ENCODE measurements at places on chromosomes 16 and 17. TPM values are rescaled to one million over a fixed set of nuclear protein-coding genes. Genes with fewer than 3 reads are reported as not detected.

KCNH4 gene
- polyA plus RNA-seq = 0.88 TPM

ANKFN1 gene
- 0.41 TPM for polyA plus RNA-seq

KRTAP17-1 gene
- not detected for polyA plus RNA-seq

NBR1 gene
- 94.1 TPM for polyA plus RNA-seq

NACA2 gene
- polyA plus RNA-seq = not detected

SLFN12 gene
- 0.66 TPM for polyA plus RNA-seq

CPNE7 gene
- polyA plus RNA-seq = 3.7 TPM

DNAH2 gene
- polyA plus RNA-seq = 3.8 TPM

ABCA9 gene
- 0.32 TPM for polyA plus RNA-seq

IRF8 gene
- polyA plus RNA-seq = 1.6 TPM

CFDP1 gene
- polyA plus RNA-seq = 139 TPM

NOB1 gene
- 41.4 TPM for polyA plus RNA-seq

GDPD1 gene
- 11.7 TPM for polyA plus RNA-seq

SLC47A1 gene
- polyA plus RNA-seq = 1.2 TPM

ZNF771 gene
- polyA plus RNA-seq = 7.9 TPM

CDH5 gene
- polyA plus RNA-seq = 16.9 TPM

PITPNC1 gene
- polyA plus RNA-seq = 34.7 TPM

PIRT gene
- polyA plus RNA-seq = 1.6 TPM

KRTAP1-5 gene
- not detected for polyA plus RNA-seq

HID1 gene
- polyA plus RNA-seq = 93.8 TPM

CRHR1 gene
- polyA plus RNA-seq = 4.1 TPM

SMIM5 gene
- polyA plus RNA-seq = 2.2 TPM

GUCY2D gene
- not detected for polyA plus RNA-seq

PMFBP1 gene
- 0.41 TPM for polyA plus RNA-seq

CORO7 gene
- polyA plus RNA-seq = 87.6 TPM

C1QL1 gene
- 47.6 TPM for polyA plus RNA-seq

GSE1 gene
- polyA plus RNA-seq = 127 TPM

ANKRD13B gene
- polyA plus RNA-seq = 28.2 TPM

KRTAP9-8 gene
- polyA plus RNA-seq = not detected

OR4D1 gene
- polyA plus RNA-seq = not detected

PKMYT1 gene
- 47.6 TPM for polyA plus RNA-seq

ITGAD gene
- polyA plus RNA-seq = not detected

APOBR gene
- 0.90 TPM for polyA plus RNA-seq

CDH1 gene
- polyA plus RNA-seq = 148 TPM

PRSS21 gene
- polyA plus RNA-seq = not detected

CNEP1R1 gene
- 3.7 TPM for polyA plus RNA-seq
